ENCODE measurements at places on chromosomes 4 and X. TPM values are rescaled to one million over a fixed set of nuclear protein-coding genes. Genes with fewer than 3 reads are reported as not detected.

The GABRE gene
- 0.44 TPM for total RNA-seq

The HPSE gene
- total RNA-seq: 0.32 TPM

The PRSS48 gene
- not detected for total RNA-seq

GRCh38 chr4:176034936-176035335 lies 30.7 kb upstream of the WDR17 start:
- peaks cover 2% of the 10 kb centered on the region for H3K27me3 ChIP-seq
- H3K36me3 ChIP-seq: peaks cover 4% of the 10 kb centered on the region
- H3K4me3 ChIP-seq: no peak overlapping the region
- no peak overlapping the region for H3K27ac ChIP-seq
- H3K4me1 ChIP-seq: no peaks in the 10 kb centered on the region

DNA sequence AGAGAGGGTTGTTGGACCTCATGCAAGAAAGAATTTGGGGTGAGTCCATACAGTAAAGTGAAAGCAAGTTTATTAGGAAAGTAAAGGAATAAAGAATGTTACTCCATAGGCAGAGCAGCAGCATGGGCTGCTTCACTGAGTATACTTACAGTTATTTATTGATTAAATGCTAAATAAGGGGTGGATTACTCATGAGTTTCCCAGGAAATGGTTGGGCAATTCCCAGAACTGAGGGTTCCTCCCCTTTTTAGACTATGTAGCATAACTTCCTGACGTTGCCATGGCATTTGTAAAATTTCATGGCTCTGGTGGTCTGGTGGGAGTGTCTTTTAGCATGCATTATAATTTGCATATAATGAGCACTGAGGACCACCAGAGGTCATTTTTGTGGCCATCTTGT lies 16.7 kb downstream of the PPP4R3C start:
- no peaks in the 10 kb centered on the region for H3K27me3 ChIP-seq
- no peak overlapping the region for H3K27ac ChIP-seq
- DNase-seq: no peak
- no peaks in the 10 kb centered on the region for H3K4me1 ChIP-seq

- no peak for DNase-seq
- no peak overlapping the region for H3K4me3 ChIP-seq
- H3K4me1 ChIP-seq: peaks cover 4% of the 10 kb centered on the region
These were observed 58.8 kb downstream of the USP46 start for GRCh38 chr4:52600275-52600674.

DNA sequence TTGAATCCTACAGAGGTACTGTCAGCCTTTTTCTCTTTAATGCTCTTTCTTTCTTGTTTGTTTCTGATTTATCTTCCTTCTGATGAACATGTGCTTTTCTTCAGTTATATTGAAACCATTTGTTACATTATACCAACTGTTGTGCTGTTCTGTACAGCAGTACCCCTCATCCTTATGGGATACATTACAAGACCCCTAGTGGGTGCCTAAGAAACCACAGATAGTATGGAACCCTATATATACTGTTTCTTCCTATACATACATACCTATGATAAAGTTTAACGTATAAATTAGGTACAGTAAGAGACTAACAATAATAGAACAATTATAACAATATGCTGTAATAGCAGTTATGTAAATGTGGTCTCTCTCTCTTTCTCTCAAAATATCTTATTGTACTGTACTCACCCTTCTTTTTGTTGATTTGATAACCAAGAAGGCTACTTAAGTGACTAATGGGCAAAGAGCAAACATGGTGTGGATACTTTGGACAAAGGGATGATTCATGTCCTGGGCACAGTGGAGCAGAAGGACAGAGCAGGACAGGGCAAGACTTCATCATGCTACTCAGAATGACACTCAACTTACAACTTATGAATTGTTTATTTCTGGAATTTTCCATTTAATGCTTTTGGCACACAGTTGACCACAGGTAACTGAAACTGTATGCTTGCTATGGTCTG lies 10.7 kb upstream of the YIPF7 start:
- H3K4me3 ChIP-seq: no peak overlapping the region
- H3K27ac ChIP-seq: no peak overlapping the region
- H3K27me3 ChIP-seq: no peaks in the 10 kb centered on the region

DNA sequence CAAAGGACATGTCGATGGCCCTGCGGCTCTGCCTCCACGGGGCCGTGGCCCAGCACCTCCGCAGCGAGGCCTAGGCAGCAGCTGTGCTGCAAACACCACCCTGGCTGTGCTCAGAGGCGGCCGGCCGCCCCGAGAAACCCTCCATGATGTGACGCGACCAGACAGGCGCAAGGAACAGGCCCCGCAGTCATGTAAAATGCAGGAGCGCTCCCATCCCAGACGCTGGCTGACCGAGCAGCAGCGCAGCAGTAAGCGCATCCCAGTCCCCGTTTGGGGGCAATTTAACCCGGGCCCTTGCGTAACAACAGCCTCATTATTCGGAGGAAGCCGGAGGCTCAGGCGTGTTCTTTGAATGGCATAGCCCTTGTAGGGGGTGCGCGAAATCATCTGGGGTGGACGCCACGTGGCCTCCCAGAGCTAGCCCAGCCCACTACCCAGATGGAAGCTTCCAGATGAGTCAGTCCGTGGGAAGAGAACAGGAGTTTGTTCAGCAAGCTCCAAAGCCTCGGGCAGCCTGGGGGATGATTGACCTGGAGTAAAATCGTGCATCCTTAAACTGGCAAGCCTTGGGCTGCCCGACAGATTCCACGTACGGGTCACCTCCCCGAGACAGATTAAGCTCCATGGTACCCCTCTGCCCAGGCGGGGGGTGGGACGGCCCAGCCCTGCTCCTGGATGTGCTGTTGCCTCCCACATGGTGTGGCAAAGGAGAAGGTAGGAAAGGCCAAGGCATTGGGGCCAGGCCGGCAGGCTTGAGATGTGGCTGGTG lies 124.0 kb downstream of the HMX1 start:
- no peaks in the 10 kb centered on the region for H3K4me1 ChIP-seq
- H3K27me3 ChIP-seq: peaks cover 57% of the 10 kb centered on the region
- H3K27ac ChIP-seq: no peak overlapping the region
- no peaks in the 10 kb centered on the region for H3K36me3 ChIP-seq

DNA sequence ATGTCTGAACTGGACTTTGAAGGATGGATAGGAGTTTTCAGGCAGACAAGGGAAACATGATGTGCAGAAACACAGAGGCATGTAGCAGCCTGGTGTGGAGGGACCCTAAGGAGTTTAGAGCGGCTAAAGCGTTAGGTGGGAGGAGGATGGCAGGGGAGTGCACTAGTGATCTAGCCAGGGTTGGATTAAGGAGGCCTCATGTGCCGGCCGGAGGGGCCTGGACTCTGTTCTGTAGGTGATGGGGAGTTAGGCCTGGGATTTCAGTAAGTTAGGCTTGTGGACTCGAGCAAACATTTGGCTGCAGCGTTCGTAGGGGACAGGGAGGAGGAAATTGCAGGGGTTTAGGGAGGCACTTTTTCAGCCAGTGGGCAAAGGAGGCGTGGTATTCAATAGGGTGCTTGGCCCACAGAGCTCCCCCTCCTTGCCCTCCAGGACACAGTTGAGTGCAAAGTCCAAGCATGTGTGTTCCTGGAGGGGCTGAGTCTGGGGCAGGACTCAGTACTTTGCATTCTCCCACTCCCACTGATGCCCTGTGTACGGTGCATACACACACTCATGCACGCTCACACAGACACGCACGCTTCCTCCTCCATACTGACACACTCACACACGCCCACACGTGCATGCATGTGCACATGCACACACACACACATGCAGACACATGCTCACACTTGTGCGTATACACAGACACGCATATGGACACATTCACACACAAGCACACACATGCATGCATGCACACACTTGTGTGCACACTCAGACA lies 18.6 kb downstream of the PSAPL1 start:
- peaks cover 8% of the 10 kb centered on the region for H3K27me3 ChIP-seq
- no peak overlapping the region for H3K27ac ChIP-seq
- DNase-seq: no peak
- H3K4me1 ChIP-seq: no peaks in the 10 kb centered on the region
- no peak overlapping the region for H3K4me3 ChIP-seq
- H3K36me3 ChIP-seq: no peaks in the 10 kb centered on the region

DNA sequence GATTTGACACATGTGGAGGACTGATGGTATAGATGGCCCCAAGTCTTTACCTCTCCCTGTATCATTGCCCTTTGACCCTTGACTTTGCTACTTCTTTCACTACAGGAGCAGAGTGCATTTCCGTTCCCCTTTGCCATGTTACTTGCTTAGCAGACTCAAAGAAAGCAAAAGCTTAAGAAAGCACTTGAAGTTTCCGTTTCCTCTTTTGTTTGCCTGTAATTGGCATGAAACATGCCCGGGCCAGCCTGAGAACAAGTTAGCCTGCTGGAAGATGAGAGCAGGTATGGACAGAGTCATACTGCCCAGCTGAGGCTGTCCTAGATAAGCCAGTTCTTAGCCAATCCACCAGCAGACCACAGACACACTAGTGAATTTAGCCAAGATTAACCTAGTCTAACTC lies 206.0 kb downstream of the BCOR start:
- H3K4me1 ChIP-seq: peaks cover 30% of the 10 kb centered on the region
- no peak overlapping the region for H3K27ac ChIP-seq
- H3K4me3 ChIP-seq: no peak overlapping the region
- no peak for DNase-seq
- H3K36me3 ChIP-seq: no peaks in the 10 kb centered on the region

The POU3F4 gene
- total RNA-seq: 13.0 TPM

- no peaks in the 10 kb centered on the region for H3K27me3 ChIP-seq
- no peak overlapping the region for H3K27ac ChIP-seq
- H3K4me1 ChIP-seq: peaks cover 5% of the 10 kb centered on the region
- no peak for DNase-seq
- H3K36me3 ChIP-seq: no peaks in the 10 kb centered on the region
- no peak overlapping the region for H3K4me3 ChIP-seq
These were observed 712.4 kb upstream of the LCORL start for GRCh38 chr4:18733961-18734360.

GRCh38 chr4:109183931-109184490 lies 118.4 kb downstream of the COL25A1 start:
- no peaks in the 10 kb centered on the region for H3K27me3 ChIP-seq
- peaks cover 60% of the 10 kb centered on the region for H3K4me1 ChIP-seq
- peak overlapping the region; percentile 93 for H3K27ac ChIP-seq
- DNase-seq: no peak
- H3K36me3 ChIP-seq: peaks cover 9% of the 10 kb centered on the region

DNA sequence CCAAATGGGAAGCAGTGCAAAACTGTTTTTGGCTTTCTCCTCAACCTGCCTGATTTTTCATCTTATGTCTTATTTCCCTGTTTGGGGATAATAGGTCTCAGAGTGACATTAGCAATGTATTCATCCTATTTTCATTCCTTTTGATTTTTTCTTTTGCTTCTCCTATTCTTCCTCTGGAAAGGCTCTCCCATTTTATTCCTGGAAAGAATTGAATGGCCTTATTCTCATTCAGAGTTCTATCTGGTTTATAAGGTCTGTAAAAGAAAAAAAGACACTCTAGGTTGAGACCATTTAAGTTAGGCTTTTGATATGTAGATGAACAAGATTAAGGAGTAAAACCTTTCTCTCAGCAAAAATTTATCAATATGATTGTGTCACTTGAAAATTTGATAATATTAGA lies 27.8 kb upstream of the ALB start:
- no peaks in the 10 kb centered on the region for H3K27me3 ChIP-seq
- no peak overlapping the region for H3K4me3 ChIP-seq
- peaks cover 8% of the 10 kb centered on the region for H3K4me1 ChIP-seq
- DNase-seq: no peak
- no peaks in the 10 kb centered on the region for H3K36me3 ChIP-seq

- no peak overlapping the region for H3K27ac ChIP-seq
- no peaks in the 10 kb centered on the region for H3K36me3 ChIP-seq
- H3K4me3 ChIP-seq: no peak overlapping the region
- H3K27me3 ChIP-seq: no peaks in the 10 kb centered on the region
- no peak for DNase-seq
These were observed 65.7 kb upstream of the CITED1 start for GRCh38 chrX:72371405-72371804.

- DNase-seq: no peak
- H3K36me3 ChIP-seq: no peaks in the 10 kb centered on the region
- no peak overlapping the region for H3K4me3 ChIP-seq
- H3K27ac ChIP-seq: no peak overlapping the region
- H3K27me3 ChIP-seq: peaks cover 67% of the 10 kb centered on the region
These were observed 422.6 kb upstream of the TENM3 start for GRCh38 chr4:181820553-181820952.

The C4orf17 gene
- total RNA-seq: not detected

The MAGEB2 gene
- total RNA-seq: not detected

- no peak overlapping the region for H3K27ac ChIP-seq
- no peak for DNase-seq
- no peak overlapping the region for H3K4me3 ChIP-seq
- peaks cover 5% of the 10 kb centered on the region for H3K4me1 ChIP-seq
- H3K27me3 ChIP-seq: peaks cover 43% of the 10 kb centered on the region
These were observed 89.7 kb downstream of the SHOX start for GRCh38 chrX:720250-720649.

The TLR3 gene
- 0.19 TPM for total RNA-seq

GRCh38 chr4:128579154-128579853 lies 230.2 kb upstream of the JADE1 start:
- no peak overlapping the region for H3K4me3 ChIP-seq
- no peaks in the 10 kb centered on the region for H3K36me3 ChIP-seq
- no peak for DNase-seq

GRCh38 chr4:125398263-125399002 lies 83.7 kb downstream of the FAT4 start:
- H3K4me3 ChIP-seq: no peak overlapping the region
- H3K27ac ChIP-seq: no peak overlapping the region
- H3K36me3 ChIP-seq: no peaks in the 10 kb centered on the region
- peaks cover 4% of the 10 kb centered on the region for H3K4me1 ChIP-seq
- H3K27me3 ChIP-seq: no peaks in the 10 kb centered on the region

DNA sequence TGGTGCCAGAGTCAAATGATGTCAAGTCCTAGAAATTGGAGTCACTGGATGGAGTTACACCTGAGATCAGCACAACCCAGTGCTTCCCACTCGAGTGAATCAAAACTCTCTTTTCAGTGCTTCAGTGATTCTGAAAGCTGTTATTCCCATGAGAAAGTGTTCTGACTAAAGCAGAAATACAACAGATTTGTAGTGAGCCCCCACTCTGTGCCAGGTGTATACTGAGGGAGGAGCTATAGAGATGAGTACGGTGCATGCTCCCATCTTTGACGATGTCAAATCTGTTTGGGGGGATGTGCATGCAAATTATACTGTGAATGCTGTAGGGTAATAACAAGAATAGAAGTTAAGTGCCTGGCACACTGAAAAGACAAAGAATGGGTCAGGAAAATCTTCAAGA lies 330.2 kb downstream of the HS3ST1 start:
- no peaks in the 10 kb centered on the region for H3K36me3 ChIP-seq
- no peaks in the 10 kb centered on the region for H3K27me3 ChIP-seq
- H3K4me3 ChIP-seq: no peak overlapping the region
- H3K27ac ChIP-seq: no peak overlapping the region
- H3K4me1 ChIP-seq: no peaks in the 10 kb centered on the region
- DNase-seq: no peak

The NCAPG gene
- 79.6 TPM for total RNA-seq

The PASD1 gene
- not detected for total RNA-seq

The SHOX gene
- 0.16 TPM for total RNA-seq

All from neural crest cell (in vitro differentiated cells).